ENCODE measurements at places on chromosomes 2 and 18.

GRCh38 chr2:133968446-133968845 is 285.4 kb upstream of the MGAT5 start:
- no peak overlapping the region for H3K27ac ChIP-seq
- H3K4me3 ChIP-seq, result no peak overlapping the region
- no peaks in the 10 kb centered on the region for H3K36me3 ChIP-seq
- DNase-seq, result no peak
- H3K27me3 ChIP-seq, result peaks cover 6% of the 10 kb centered on the region

GRCh38 chr2:110858135-110858725 is 125.9 kb downstream of the ACOXL start:
- peak overlapping the region; percentile 44 for H3K4me3 ChIP-seq
- H3K27ac ChIP-seq, result peak overlapping the region; percentile 85
- peak; percentile 16 for DNase-seq
- H3K27me3 ChIP-seq, result no peaks in the 10 kb centered on the region
- H3K4me1 ChIP-seq, result peaks cover 39% of the 10 kb centered on the region
- H3K36me3 ChIP-seq, result no peaks in the 10 kb centered on the region

DNA sequence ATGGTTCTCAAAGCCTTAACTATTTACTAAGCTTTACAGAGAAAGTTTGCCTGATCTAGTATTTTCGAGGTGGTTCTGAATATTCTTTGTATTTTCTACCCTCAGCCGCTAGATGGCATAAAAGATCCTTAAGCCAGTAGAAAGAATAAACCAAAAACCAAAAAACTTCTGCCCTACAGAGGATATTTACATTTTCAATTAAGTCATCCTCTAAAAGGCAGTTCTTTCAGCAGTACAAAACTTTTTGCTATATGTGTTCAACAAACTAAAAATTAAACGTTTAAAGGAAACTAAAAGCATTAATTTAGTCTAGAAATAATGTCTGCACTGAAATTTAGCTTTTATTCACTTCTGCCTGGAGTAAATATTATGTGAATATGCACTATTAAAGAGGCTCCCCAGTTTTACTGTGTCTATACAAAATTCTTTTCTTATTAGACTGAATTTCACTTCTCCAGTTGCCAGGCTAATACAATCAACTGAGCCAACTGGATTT is 297.5 kb downstream of the PIEZO2 start:
- no peak overlapping the region for H3K27ac ChIP-seq
- H3K4me1 ChIP-seq, result no peaks in the 10 kb centered on the region
- no peak for DNase-seq
- H3K4me3 ChIP-seq, result no peak overlapping the region

- H3K4me3 ChIP-seq, result no peak overlapping the region
- H3K4me1 ChIP-seq, result no peaks in the 10 kb centered on the region
- no peaks in the 10 kb centered on the region for H3K36me3 ChIP-seq
- no peaks in the 10 kb centered on the region for H3K27me3 ChIP-seq
- H3K27ac ChIP-seq, result no peak overlapping the region
These were observed 198.9 kb upstream of the GULP1 start for GRCh38 chr2:188092734-188093133.

GRCh38 chr18:48914581-48915251 is 36.0 kb downstream of the SMAD7 start:
- peaks cover 7% of the 10 kb centered on the region for H3K36me3 ChIP-seq
- no peak overlapping the region for H3K27ac ChIP-seq

GRCh38 chr2:238897911-238898311 is 50.0 kb downstream of the TWIST2 start:
- peaks cover 73% of the 10 kb centered on the region for H3K27me3 ChIP-seq
- no peak overlapping the region for H3K4me3 ChIP-seq
- H3K36me3 ChIP-seq, result no peaks in the 10 kb centered on the region
- H3K4me1 ChIP-seq, result no peaks in the 10 kb centered on the region
- H3K27ac ChIP-seq, result no peak overlapping the region
- no peak for DNase-seq

DNA sequence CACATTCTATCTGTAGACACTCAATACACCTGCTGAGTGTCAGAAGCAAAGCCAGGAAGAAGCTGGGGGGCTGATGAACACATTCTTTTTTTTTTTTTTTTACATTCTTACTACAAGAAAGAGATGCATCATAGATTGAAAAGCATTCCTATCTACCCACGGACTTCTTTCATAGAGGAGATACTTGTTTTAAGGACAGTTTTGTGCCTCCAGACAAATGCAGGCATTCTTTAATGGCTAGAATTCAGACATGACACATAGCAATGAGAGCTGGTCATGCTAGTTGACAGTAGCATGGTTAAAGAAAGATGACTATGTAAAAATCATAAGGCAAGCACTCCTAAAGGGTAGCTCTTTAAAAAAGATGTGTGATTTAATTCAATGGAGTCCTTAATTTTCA is 110.2 kb downstream of the EPHA4 start:
- no peak overlapping the region for H3K4me3 ChIP-seq
- H3K4me1 ChIP-seq, result peaks cover 32% of the 10 kb centered on the region
- H3K27ac ChIP-seq, result no peak overlapping the region
- no peak for DNase-seq

- no peak for DNase-seq
- no peaks in the 10 kb centered on the region for H3K27me3 ChIP-seq
- H3K27ac ChIP-seq, result no peak overlapping the region
These were observed 4.2 kb upstream of the AP1S3 start for GRCh38 chr2:223841436-223842190.

DNA sequence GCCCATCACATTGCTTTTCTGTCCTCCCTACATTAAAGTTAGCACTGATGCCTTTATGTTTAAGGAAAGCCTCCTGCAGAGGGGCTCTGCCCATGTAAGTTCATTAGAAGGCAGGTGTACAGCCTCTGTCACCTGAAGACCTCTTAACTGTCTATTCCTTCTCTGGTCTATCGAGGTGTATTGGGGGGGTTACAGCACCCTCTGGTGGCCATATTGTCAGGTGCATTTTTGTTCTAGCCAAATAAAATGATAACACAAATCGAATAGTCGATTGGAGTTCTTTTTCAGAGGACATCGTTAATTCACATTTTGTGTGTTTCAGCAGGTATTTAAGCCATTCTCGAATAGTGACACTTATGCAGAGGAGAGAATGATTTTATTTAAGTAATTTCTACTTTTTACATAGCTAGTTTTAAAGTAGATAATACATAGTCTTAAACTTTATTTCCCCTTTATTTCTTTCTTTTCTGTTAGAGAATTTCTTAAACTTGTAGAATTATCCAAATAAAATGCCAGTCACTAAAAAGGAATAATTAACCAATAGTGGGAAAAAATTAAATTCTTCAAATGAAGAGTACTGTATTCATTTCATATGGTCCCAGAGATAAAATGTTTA is 136.8 kb downstream of the NEDD4L start:
- no peaks in the 10 kb centered on the region for H3K4me1 ChIP-seq
- no peak overlapping the region for H3K4me3 ChIP-seq
- H3K27ac ChIP-seq, result no peak overlapping the region
- DNase-seq, result peak; percentile 43
- H3K27me3 ChIP-seq, result no peaks in the 10 kb centered on the region

DNA sequence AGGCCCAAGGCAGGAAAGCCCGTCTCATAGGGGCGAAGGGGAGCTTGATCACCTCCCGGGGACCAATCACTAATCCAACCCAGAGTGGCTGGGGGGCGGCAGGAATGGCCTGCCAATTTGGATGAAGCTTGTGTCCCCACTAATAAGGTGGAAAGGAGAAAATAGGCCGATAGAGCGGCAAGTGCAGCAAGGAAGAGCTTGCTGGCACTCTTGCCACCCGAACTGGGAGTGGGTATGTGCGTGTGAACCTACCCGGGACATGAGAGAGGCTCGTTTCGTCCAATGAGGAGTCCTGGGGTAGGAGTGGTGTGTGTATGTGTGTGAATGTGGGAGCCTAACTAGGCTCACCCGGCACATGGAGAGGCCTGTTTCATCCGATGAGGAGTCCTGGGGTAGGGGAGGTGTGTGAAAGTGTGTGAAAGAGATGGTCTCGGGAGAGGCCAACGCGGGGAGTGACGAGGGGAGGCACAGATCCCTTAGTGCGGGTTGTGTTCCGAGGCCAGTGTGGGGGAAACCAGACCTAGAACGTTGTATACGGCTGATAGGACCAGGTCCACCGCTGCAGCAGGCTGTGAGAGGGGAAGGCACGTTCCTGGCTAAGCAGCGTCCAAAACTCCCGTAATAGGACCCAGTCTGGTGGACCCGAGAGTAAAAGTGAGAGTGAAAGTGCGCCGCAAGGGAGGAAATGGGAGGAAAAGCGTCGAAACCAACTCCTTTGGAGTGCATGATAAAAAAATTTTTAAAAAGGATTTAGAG is 47.1 kb upstream of the SELENOI start:
- H3K27me3 ChIP-seq, result no peaks in the 10 kb centered on the region
- peaks cover 3% of the 10 kb centered on the region for H3K4me1 ChIP-seq
- DNase-seq, result peak; percentile 21
- H3K36me3 ChIP-seq, result no peaks in the 10 kb centered on the region
- peak overlapping the region; percentile 96 for H3K4me3 ChIP-seq
- peak overlapping the region; percentile 50 for H3K27ac ChIP-seq

DNA sequence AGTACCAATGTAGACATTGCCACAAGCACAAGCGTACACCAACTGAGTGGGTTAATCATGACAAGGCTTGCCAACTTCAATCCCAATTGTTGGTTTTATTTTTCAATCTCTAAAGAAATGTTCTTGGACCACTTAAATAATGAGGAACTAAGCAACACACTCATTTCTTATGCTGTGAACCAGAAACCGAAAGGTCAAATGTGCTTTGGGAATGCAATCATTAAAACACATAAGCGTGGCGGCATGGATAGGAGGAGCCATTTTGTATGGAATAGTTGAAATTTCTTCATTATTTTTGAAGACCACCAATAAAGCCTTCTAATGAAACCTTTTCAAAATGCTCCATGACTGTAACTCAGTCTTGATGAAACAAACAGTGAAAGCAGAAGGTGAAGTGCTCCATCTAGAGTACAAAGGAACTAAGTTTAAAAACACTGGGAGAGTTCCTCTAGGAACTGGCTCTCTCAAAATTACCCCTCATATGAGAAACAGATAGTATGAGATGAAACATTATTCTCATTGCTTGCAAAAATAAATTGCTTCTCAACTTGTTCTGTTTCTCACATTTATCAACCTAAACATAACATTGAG is 113.2 kb upstream of the CHST9 start:
- no peak for DNase-seq
- H3K4me1 ChIP-seq, result no peaks in the 10 kb centered on the region

- H3K27ac ChIP-seq, result no peak overlapping the region
- H3K27me3 ChIP-seq, result peaks cover 7% of the 10 kb centered on the region
- H3K36me3 ChIP-seq, result no peaks in the 10 kb centered on the region
- no peaks in the 10 kb centered on the region for H3K4me1 ChIP-seq
- H3K4me3 ChIP-seq, result no peak overlapping the region
- DNase-seq, result no peak
These were observed 77.8 kb downstream of the DNER start for GRCh38 chr2:229636571-229636970.

- DNase-seq, result no peak
- H3K27ac ChIP-seq, result no peak overlapping the region
- no peaks in the 10 kb centered on the region for H3K27me3 ChIP-seq
- no peak overlapping the region for H3K4me3 ChIP-seq
- H3K4me1 ChIP-seq, result no peaks in the 10 kb centered on the region
These were observed 198.2 kb downstream of the NCKAP5 start for GRCh38 chr2:133369901-133370658.

DNA sequence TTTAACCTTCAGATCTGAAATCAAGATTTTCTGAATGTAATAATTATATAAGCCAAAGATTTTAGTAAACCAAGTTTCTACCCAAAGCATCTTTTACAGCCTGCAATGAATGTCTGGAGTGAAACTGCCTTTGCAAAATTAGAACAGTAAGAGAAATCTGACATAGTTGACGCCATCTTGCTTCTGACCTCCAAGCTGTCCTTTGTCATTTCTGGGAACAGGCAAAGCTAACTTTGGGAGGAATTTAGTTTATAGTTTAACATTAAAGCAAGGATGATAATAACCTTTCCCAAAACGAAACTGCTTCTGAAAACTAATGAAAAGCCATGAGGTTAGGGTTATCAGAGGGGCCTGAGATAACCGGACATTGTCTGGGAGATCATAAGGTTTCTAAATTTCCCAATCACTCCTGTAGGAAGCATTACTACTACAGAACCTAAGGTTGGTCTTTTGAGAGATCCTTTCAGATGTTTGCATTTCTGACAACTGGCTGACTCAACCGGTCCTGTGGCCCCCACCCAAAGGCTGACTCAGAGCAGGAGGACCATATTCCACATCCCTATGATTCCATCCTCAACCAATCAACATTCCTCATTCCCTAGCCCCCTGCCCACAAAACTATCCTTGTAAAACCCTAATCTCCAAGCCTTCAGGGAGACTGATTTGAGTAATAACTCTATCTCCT is 124.5 kb downstream of the TMEM131 start:
- H3K27ac ChIP-seq, result no peak overlapping the region
- peaks cover 22% of the 10 kb centered on the region for H3K4me1 ChIP-seq
- no peaks in the 10 kb centered on the region for H3K27me3 ChIP-seq
- DNase-seq, result no peak

GRCh38 chr2:132782176-132782783 is 112.3 kb upstream of the LYPD1 start:
- no peaks in the 10 kb centered on the region for H3K36me3 ChIP-seq
- no peaks in the 10 kb centered on the region for H3K4me1 ChIP-seq

GRCh38 chr2:190478572-190479195 is 55.8 kb downstream of the NEMP2 start:
- H3K36me3 ChIP-seq, result no peaks in the 10 kb centered on the region
- H3K27me3 ChIP-seq, result no peaks in the 10 kb centered on the region
- no peak overlapping the region for H3K4me3 ChIP-seq
- no peaks in the 10 kb centered on the region for H3K4me1 ChIP-seq

- H3K27ac ChIP-seq, result no peak overlapping the region
- DNase-seq, result no peak
- H3K4me1 ChIP-seq, result no peaks in the 10 kb centered on the region
- H3K36me3 ChIP-seq, result no peaks in the 10 kb centered on the region
These were observed 84.8 kb upstream of the ASB18 start for GRCh38 chr2:236348976-236349375.
